Progenitor cell of endocrine pancreas (in vitro differentiated cells): ENCODE measurements at places on chromosomes 3 and 15. TPM values are rescaled to one million over a fixed set of nuclear protein-coding genes. Genes with fewer than 3 reads are reported as not detected.
A peak's percentile ranks its signal among the peaks of the same experiment; 100 is the strongest.

GRCh38 chr3:71972031-71972430 lies 187.1 kb upstream of the PROK2 start:
- no peak overlapping the region for H3K4me3 ChIP-seq
- H3K4me1 ChIP-seq = no peaks in the 10 kb centered on the region
- no peak overlapping the region for H3K27ac ChIP-seq
- no peaks in the 10 kb centered on the region for H3K36me3 ChIP-seq
- no peak for DNase-seq

Gene APPL1
- total RNA-seq = 37.3 and 40.2 TPM in 2 replicates

DNA sequence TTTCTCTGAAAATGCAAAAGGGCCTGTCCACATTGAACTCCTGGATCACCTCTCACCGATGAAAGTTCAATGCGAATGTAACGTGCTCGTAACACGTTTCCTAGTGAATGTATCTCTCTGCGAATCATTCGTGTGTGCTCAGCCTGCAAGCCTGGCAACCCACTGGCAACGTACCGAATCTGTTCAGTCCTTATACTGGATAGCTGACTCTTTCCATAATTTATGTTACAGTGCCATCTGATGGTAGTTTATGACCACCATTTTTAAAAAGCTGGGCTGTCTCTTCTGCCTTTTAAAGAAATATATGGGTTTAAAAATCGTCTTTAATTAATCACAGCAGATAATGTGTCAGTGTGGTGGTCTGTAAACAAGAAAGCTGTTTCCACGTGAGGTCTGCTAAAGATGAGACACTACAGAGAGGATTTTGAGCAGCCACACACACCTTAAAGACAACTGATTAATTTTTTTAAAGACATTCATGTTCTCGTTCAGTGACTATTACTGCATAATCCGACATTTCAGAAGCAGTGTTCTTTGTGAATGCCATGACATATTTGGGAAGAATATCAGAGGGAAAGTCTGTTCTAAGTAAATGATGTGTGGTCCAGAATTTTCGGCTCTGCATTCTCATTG lies 69.4 kb upstream of the FOXP1 start:
- no peak overlapping the region for H3K27ac ChIP-seq
- H3K4me1 ChIP-seq = peaks cover 24% of the 10 kb centered on the region
- H3K4me3 ChIP-seq = no peak overlapping the region
- no peak for DNase-seq

DNA sequence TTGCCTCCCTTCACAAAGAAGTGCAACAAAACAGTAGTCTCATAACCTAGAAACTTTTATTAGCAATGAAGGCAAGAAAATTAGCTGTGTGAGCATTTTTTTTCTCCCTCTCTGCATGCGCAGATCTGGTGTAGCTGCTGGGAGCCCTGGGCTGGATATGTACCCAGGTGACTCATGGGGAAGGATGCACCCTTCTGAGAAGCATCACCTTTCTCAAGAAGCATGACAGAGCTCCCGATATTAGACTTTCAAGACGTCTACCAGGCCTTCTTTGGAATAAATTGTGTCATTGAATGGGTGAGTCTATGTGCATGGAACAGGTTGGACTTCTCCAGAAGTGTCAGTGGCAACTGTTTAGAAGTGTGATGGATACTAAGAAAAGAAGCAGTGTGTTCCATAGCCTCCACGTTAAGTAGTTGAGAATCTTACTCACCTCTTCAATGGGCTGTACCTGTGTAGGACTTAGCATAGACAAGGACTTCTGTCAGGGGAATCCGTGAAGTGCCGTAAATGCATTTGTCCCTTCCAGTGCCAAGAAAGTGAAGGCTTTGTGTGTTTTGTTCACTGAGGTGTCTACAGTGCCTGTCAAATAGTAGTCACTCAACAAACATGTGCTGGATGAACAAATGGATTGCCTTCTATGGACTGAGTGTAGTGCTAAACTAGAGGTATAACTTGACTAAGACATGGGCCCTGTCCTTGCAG lies 47.7 kb upstream of the RASGRP1 start:
- H3K4me1 ChIP-seq = no peaks in the 10 kb centered on the region
- H3K4me3 ChIP-seq = no peak overlapping the region
- H3K27ac ChIP-seq = no peak overlapping the region
- peaks cover 26% of the 10 kb centered on the region for H3K27me3 ChIP-seq
- no peaks in the 10 kb centered on the region for H3K36me3 ChIP-seq

GRCh38 chr3:58168498-58168897 lies 42.3 kb downstream of the DNASE1L3 start:
- peaks cover 20% of the 10 kb centered on the region for H3K36me3 ChIP-seq
- no peak for DNase-seq
- H3K4me1 ChIP-seq = peaks cover 21% of the 10 kb centered on the region
- no peak overlapping the region for H3K4me3 ChIP-seq
- no peaks in the 10 kb centered on the region for H3K27me3 ChIP-seq
- no peak overlapping the region for H3K27ac ChIP-seq

Gene CHRFAM7A
- 0.96 and 1.1 TPM in 2 replicates for total RNA-seq

DNA sequence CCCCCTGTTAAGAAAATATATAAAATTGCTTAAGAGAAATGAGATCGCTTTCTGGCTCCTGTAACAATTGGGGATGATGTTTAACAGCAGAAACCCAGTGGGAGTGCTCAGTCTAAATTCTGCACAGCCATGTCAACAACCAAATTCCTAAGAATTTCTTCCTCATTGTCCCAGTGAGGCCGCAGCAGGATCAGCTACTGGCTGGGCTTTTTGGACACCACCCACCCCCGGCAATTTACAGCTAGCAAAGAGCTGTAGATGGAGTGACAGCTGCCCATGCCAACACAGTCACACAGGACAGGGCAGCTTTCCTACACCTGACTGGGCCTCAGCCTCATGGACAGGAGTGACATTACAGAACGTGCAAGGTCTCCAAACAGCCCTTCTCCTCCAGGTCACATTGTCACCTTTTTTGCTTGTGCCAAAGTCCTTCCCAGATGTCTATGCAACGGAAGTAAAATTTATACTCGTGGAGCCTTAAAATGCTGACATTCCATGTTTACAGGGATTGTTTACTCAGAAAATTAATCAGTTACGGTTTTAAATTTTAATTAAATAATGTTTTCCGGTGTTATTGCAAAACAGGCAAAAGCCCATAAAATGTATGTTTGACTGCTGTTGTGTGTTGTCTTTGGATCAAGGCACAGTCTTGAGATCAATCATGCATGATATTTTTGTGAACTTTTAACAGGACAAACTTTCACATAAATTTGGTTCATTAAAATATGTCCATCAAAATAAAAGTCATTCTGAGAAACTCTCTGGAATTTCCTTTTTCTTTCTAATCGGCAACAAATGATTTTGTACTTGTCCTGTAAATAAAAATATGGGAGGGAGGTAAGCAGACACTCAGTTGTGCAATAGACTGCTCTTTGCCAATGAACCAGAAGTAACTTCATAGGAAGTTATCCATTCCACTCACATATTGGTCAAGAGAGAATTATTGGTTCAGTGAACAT lies 943.2 kb downstream of the MCTP2 start:
- peaks cover 37% of the 10 kb centered on the region for H3K4me1 ChIP-seq
- no peak overlapping the region for H3K27ac ChIP-seq
- H3K4me3 ChIP-seq = no peak overlapping the region
- H3K36me3 ChIP-seq = peaks cover 2% of the 10 kb centered on the region

GRCh38 chr3:8070011-8070410 lies 431.6 kb upstream of the LMCD1 start:
- H3K36me3 ChIP-seq = no peaks in the 10 kb centered on the region
- H3K4me3 ChIP-seq = no peak overlapping the region
- no peak overlapping the region for H3K27ac ChIP-seq

Gene CEMIP
- total RNA-seq = 0.77 and 1.3 TPM in 2 replicates

Gene ACP3
- total RNA-seq = 8.1 and 9.1 TPM in 2 replicates

DNA sequence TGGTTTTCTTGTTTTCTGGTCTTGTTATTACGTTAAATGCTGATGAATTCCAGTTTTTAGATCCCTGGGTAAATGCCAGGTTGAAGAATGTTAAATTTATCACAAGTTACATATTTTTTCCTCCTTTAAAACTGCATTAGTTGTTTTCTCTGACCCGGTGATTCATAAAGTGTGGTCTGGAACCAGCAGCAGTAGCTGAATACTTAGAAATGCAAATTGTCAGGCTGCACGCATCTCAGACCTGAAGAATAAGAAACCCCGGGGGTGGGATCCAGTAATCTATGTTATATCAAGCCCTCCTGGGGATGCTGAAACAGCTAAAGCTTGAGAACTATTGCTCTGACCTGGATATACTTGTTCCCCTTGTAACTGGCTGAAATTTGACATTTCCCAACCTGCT lies 69.1 kb downstream of the PEX5L start:
- no peaks in the 10 kb centered on the region for H3K36me3 ChIP-seq
- H3K27ac ChIP-seq = no peak overlapping the region
- no peaks in the 10 kb centered on the region for H3K4me1 ChIP-seq
- H3K27me3 ChIP-seq = peaks cover 8% of the 10 kb centered on the region

DNA sequence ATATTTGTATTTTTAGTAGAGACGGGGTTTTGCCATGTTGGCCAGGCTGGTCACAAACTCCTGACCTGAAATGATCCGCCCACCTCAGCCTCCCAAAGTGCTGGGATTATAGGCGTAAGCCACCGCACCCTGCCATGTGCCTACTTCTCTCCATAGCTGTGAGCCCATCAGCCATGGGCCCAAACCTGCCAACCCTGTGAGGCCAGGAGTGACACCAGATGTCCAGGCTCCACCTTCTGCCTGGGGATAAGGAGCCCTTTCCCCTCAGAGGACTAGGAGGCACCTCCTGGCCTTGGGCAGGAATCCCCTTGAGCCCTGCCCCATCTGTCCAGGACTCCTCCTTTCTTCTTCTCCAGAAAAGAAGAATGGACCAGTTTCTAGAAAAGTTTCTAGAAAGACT lies 14.2 kb upstream of the RFT1 start:
- H3K36me3 ChIP-seq = no peaks in the 10 kb centered on the region
- DNase-seq = no peak
- no peak overlapping the region for H3K27ac ChIP-seq
- no peak overlapping the region for H3K4me3 ChIP-seq

Gene CHL1
- 24.7 and 32.5 TPM in 2 replicates for total RNA-seq

DNA sequence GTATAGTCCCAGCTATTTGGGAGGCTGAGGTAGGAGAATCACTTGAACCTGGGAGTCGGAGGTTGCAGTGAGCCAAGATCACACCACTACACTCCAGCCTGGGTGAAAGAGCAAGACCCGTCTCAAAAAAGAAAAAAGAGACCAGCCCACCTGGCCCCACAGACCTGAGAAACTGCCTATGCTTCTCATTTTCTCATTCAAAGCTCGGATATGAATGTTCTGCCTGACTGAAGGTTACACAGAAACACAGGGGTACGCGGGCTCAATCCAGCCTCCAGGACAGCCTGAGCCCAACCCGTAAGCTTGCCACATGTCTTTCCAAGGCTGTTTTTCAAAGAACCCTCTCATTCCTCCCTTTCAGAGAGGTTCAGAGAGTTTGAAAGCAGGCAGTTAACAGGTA lies 9.7 kb upstream of the LRRC15 start:
- peaks cover 5% of the 10 kb centered on the region for H3K4me1 ChIP-seq
- DNase-seq = no peak
- H3K27me3 ChIP-seq = peaks cover 36% of the 10 kb centered on the region
- no peak overlapping the region for H3K27ac ChIP-seq
- no peaks in the 10 kb centered on the region for H3K36me3 ChIP-seq
- no peak overlapping the region for H3K4me3 ChIP-seq

DNA sequence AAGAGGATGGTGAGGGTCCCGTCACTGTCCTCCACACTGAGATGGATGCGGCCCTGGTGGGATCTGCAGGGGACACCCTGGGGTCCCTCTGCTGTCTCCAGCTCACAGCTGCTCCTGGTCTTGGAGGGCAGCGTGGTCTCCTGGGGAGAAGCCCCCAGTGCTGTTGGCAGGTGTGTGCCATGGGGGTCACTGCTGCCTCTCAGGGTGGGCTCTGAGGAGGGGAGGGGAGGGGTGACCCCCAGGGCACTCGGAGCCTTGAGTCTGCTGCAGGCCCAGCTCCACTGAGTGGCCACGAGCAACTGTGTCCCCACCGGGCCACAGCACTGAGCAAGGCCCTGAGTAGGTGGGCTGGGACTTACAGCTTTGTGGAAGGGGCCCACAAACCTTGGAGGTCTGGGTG lies 34.7 kb downstream of the KLHL25 start:
- H3K4me1 ChIP-seq = no peaks in the 10 kb centered on the region
- no peaks in the 10 kb centered on the region for H3K27me3 ChIP-seq
- no peak for DNase-seq
- H3K36me3 ChIP-seq = peaks cover 6% of the 10 kb centered on the region

Gene SPSB4
- 9.5 and 12.7 TPM in 2 replicates for total RNA-seq

DNA sequence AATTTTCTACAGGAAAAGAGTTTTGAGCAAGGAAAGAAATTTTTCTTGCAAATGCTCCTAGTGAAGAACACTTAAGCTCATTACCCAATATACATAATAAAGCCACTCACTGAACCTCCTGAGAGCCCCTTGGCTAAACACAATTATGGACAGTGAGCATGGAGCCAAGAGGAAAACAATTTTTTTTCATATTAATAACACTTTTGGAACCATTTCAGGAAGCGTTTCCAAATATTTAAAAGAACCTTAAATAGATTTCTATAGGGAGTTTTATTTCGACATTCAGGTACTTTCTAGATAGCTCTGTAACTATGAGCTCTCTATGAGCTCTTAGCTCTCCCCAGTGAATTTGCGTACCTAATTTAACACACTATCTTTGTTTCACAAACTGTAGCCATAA lies 581.1 kb downstream of the ZNF385D start:
- H3K36me3 ChIP-seq = no peaks in the 10 kb centered on the region
- no peaks in the 10 kb centered on the region for H3K27me3 ChIP-seq
- no peak overlapping the region for H3K27ac ChIP-seq
- DNase-seq = no peak

Gene CGNL1
- 40.4 and 41.9 TPM in 2 replicates for total RNA-seq

Gene SPESP1
- total RNA-seq = not detected in 2 replicates

DNA sequence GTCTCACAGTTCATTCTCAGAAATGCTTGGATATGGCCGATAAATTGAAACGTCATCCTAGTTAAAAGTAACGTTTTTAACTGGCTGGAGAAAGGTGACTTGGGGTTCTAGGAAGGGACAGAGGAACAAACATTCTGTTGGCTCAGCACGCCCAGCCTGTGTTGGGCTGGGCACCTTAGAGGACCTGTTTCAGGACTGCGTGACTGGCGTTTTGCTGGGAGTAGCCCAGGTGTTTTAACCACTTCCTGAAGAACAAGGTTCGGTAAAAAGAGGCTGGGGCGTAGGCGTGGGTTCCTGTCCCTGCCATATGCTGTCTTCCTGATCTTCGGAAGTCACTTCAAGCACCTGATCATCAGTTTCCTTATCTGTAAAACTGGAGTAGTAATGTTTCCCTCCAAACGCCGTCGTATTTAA lies 1.1 kb upstream of the TLNRD1 start:
- H3K27me3 ChIP-seq = no peaks in the 10 kb centered on the region
- H3K4me3 ChIP-seq = peak overlapping the region; percentile 93
- H3K4me1 ChIP-seq = peaks cover 11% of the 10 kb centered on the region
- no peak for DNase-seq
- peak overlapping the region; percentile 94 for H3K27ac ChIP-seq
- peaks cover 8% of the 10 kb centered on the region for H3K36me3 ChIP-seq

Gene CPNE9
- 0.47 and 0.69 TPM in 2 replicates for total RNA-seq

GRCh38 chr15:70302360-70302759 lies 204.6 kb upstream of the TLE3 start:
- no peak overlapping the region for H3K27ac ChIP-seq
- H3K4me3 ChIP-seq = no peak overlapping the region
- peaks cover 19% of the 10 kb centered on the region for H3K27me3 ChIP-seq
- no peak for DNase-seq
- peaks cover 2% of the 10 kb centered on the region for H3K4me1 ChIP-seq
- no peaks in the 10 kb centered on the region for H3K36me3 ChIP-seq

Gene SLC24A5
- not detected in 2 replicates for total RNA-seq

- H3K27me3 ChIP-seq = peaks cover 32% of the 10 kb centered on the region
- no peak overlapping the region for H3K27ac ChIP-seq
- peaks cover 2% of the 10 kb centered on the region for H3K4me1 ChIP-seq
- peak overlapping the region; percentile 40 for H3K4me3 ChIP-seq
- DNase-seq = peak; percentile 87
Observed at GRCh38 chr3:43769097-43769884, 78.6 kb downstream of the ABHD5 start.

GRCh38 chr15:69066007-69066995 lies 51.8 kb downstream of the NOX5 start:
- H3K4me1 ChIP-seq = no peaks in the 10 kb centered on the region
- peaks cover 23% of the 10 kb centered on the region for H3K27me3 ChIP-seq
- no peak for DNase-seq
- no peak overlapping the region for H3K4me3 ChIP-seq
